ENCODE measurements at places on chromosomes 7 and 10. TPM values are rescaled to one million over a fixed set of nuclear protein-coding genes. Genes with fewer than 3 reads are reported as not detected.

The TNPO3 gene
- total RNA-seq: 54.5 TPM

The RAMP3 gene
- total RNA-seq: not detected

The TEX36 gene
- not detected for total RNA-seq

The SERPINE1 gene
- total RNA-seq: 278 TPM

The IL15RA gene
- total RNA-seq: 1.2 TPM

Data from osteoblast (primary cell).